ENCODE measurements at places on chromosomes 4 and X. TPM values are rescaled to one million over a fixed set of nuclear protein-coding genes. Genes with fewer than 3 reads are reported as not detected.

The MTNR1A gene
- not detected for total RNA-seq

The GYG2 gene
- total RNA-seq, result not detected

The VSIG4 gene
- 1.8 TPM for total RNA-seq

The RPA4 gene
- total RNA-seq, result 0.59 TPM

The SLC4A4 gene
- 2.7 TPM for total RNA-seq

The MMGT1 gene
- total RNA-seq, result 27.4 TPM

The AFAP1 gene
- total RNA-seq, result 9.6 TPM

The SMIM43 gene
- not detected for total RNA-seq

The TMEM131L gene
- 109 TPM for total RNA-seq

The TLR1 gene
- total RNA-seq, result 41.9 TPM

The ADGRG2 gene
- not detected for total RNA-seq

The POLA1 gene
- 7.6 TPM for total RNA-seq

The SPATA4 gene
- total RNA-seq, result not detected

The MAGEC3 gene
- not detected for total RNA-seq

The GNL3L gene
- 55.4 TPM for total RNA-seq

The AFF2 gene
- total RNA-seq, result 4.7 TPM

The ANXA3 gene
- total RNA-seq, result not detected

The IL2RG gene
- total RNA-seq, result 265 TPM

The TMEM271 gene
- total RNA-seq, result not detected

The HTATSF1 gene
- 26.3 TPM for total RNA-seq

The SYTL5 gene
- 0.12 TPM for total RNA-seq

The RBM46 gene
- total RNA-seq, result not detected

The CXorf38 gene
- total RNA-seq, result 15.0 TPM

The MAGEB16 gene
- not detected for total RNA-seq

The PRDX4 gene
- 8.0 TPM for total RNA-seq

The ZDHHC15 gene
- total RNA-seq, result 0.84 TPM

The GYPE gene
- total RNA-seq, result 1.1 TPM

Data from naive thymus-derived CD4-positive, alpha-beta T cell (primary cell).